CD4-positive, alpha-beta memory T cell (primary cell): ENCODE measurements at places on chromosomes 5 and 9. TPM values are rescaled to one million over a fixed set of nuclear protein-coding genes. Genes with fewer than 3 reads are reported as not detected.

Gene CTXN3
- not detected for polyA plus RNA-seq

Gene FAM219A
- polyA plus RNA-seq = 0.33 TPM

Gene PIP5KL1
- polyA plus RNA-seq = 0.26 TPM

Gene ARL10
- 1.2 TPM for polyA plus RNA-seq

Gene ADAMTSL1
- not detected for polyA plus RNA-seq

Gene FABP6
- polyA plus RNA-seq = not detected

Gene MVB12B
- 3.7 TPM for polyA plus RNA-seq

Gene ANKRD34B
- not detected for polyA plus RNA-seq

Gene MYORG
- 0.09 TPM for polyA plus RNA-seq

Gene IFNB1
- 0.40 TPM for polyA plus RNA-seq

Gene PCDHB4
- polyA plus RNA-seq = not detected

Gene ECM2
- not detected for polyA plus RNA-seq

Gene PCDHB10
- not detected for polyA plus RNA-seq

Gene FXN
- polyA plus RNA-seq = 50.5 TPM

Gene IL9
- not detected for polyA plus RNA-seq

Gene LMNB1
- polyA plus RNA-seq = 8.8 TPM

Gene HEXB
- 200 TPM for polyA plus RNA-seq

Gene SETD9
- 11.1 TPM for polyA plus RNA-seq

Gene NOL8
- polyA plus RNA-seq = 12.3 TPM

Gene PCYOX1L
- polyA plus RNA-seq = 9.9 TPM

Gene SPATA24
- polyA plus RNA-seq = 4.2 TPM

Gene FAM151B
- not detected for polyA plus RNA-seq

Gene SYK
- polyA plus RNA-seq = 1.9 TPM

Gene AK8
- not detected for polyA plus RNA-seq

Gene STOML2
- 92.4 TPM for polyA plus RNA-seq

Gene SAXO1
- 0.09 TPM for polyA plus RNA-seq
